ENCODE measurements at places on chromosomes 5 and 9.

GRCh38 chr5:149213264-149213880, 58.3 kb upstream of the AFAP1L1 start:
- DNase-seq = no peak

DNA sequence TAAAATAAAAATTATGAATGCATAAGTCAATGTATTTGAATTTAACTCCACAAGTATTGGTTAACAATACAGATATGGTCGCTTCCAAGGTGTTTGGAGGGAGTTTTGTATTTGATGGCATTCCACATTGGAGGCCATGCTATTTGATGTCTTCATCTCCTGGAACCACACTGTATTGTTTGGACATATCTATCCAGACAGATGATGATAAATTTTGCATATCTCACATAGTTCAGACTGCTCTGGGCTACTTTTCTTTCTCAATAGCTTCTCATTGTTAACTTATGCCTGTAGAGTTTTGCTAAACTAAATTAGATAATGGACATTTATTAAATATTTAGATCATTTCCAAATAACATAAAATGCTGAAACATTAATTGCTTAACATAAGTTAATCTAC, 58.0 kb downstream of the CDKN2A start:
- DNase-seq = no peak

GRCh38 chr5:108083232-108083631, 298.7 kb downstream of the FBXL17 start:
- DNase-seq = no peak

GRCh38 chr9:110758201-110758600, 89.6 kb downstream of the MUSK start:
- no peak for DNase-seq

GRCh38 chr9:107312376-107313050, 29.4 kb downstream of the RAD23B start:
- DNase-seq = no peak

GRCh38 chr9:122988920-122989621, 44.4 kb upstream of the GPR21 start:
- no peak for DNase-seq

- no peak for DNase-seq
These were observed 54.4 kb downstream of the CCDC192 start for GRCh38 chr5:127757576-127757975.

GRCh38 chr5:124888050-124888506, 141.6 kb upstream of the ZNF608 start:
- no peak for DNase-seq

GRCh38 chr5:17434982-17435381, 63.0 kb upstream of the TAF11L2 start:
- DNase-seq = no peak

DNA sequence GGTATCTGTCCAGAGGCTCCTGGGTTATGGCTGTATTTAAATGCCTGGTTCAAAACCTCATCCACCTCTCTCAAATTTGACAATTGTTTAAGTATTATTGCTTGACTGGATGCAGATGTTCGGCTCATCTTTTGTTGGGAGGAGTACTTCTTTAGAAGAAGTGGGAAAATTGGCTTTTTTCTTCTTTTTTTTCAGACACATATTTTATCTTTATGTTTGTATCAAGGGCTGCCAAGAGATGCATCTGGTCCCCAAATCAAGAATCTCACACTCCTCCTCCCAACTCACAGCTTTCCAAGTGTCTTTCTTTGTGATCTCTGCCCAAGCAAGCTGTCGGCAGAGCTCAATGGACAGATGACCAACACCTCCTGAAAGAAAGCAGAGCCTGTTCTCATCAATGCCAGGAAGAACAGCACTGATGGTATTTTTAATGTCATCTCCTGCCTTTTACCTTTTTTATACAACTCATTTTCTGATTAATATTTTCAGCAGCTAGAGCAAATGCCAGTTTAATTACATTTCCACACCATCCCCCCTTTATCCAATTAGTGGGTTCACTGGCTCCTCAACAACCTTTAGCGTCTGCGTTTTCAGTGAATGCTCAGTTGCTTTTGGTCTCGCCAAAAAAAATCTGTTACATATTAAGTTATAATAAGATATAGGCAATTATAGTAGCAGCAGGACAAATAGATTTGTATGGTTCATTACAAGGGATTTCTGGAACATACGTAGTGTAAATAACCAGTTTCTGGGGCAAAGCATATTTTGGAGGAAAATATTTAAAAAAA, 110.3 kb upstream of the SLIT3 start:
- DNase-seq = no peak

DNA sequence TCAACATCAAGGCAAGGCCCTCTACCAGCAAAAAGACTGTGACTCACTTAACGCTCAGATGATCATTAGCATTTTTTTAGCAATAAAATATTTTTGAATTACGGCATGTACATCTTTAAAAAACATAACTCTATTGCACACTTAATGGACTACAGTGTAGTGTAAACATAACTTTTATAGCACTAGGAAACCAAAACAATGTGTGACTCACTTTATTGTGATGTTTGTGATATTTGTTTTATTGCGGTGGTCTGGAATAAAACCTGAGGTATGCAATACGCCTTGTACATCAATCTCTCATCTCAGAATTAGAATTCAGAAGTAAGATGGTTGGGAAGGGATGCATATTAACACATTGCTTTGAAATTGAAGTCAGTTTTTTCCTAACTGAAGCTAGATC, 106.9 kb upstream of the PTCH1 start:
- no peak for DNase-seq

- no peak for DNase-seq
These were observed 255.4 kb downstream of the GOLPH3 start for GRCh38 chr5:31918739-31919138.

DNA sequence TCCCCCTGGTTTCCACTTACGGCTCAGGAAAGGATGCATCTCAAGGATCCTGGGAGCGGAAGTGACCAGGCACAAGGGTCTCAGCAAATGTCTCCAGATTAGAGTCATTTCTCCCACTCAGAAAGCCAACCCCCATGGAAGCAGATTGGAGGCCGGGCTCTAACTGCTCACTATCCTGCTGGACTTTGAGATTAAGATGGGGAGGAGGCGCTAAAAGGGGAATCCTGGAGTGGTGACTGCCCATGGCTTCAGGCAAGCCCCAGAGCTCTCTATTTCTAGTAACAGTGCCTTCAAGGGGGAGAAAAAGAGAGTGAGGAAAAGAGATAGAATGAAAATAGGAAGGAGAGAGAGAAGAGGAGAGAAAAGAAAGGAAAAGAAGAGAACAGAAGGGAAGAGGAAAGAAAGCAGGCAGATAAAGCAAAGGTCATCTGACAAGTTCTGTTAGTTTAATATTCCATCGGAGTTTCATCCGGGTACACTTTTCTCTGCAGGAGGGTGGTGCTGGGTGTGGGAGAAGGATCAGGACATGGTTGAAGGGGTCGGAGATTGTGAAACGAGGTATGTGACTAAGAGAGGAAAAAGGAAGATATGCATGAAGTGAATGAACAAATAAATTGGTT, at the start of gene AGXT2:
Gene AGXT2 (minus strand): TSS at position 165 of the 620 bp plus-strand sequence. CDS start 57 bp downstream, at position 108.
- no peak for DNase-seq

- no peak for DNase-seq
These were observed 242.5 kb upstream of the RFX3 start for GRCh38 chr9:3768286-3768685.

- DNase-seq = no peak
These were observed 270.5 kb downstream of the NFIB start for GRCh38 chr9:14043483-14043882.

DNA sequence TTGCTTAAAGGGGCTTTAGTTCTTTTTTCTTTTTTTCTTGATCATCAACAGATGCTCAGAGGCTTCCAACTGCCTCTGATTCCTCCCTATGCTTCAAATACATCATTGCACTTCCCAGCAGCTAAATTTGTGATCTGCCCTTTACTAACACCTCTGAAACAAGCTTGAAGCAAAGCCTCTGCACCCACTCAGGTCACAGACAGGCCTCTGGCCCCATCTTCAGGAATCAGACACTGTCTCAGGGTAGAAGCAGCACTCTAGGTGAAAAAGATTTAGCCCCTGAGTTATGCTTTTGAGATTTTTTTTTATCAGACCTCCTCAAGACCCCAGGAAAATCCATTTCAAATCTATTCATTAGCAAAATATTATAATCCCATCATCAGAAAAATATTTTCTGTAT, 91.5 kb downstream of the MAMDC2 start:
- DNase-seq = no peak

DNA sequence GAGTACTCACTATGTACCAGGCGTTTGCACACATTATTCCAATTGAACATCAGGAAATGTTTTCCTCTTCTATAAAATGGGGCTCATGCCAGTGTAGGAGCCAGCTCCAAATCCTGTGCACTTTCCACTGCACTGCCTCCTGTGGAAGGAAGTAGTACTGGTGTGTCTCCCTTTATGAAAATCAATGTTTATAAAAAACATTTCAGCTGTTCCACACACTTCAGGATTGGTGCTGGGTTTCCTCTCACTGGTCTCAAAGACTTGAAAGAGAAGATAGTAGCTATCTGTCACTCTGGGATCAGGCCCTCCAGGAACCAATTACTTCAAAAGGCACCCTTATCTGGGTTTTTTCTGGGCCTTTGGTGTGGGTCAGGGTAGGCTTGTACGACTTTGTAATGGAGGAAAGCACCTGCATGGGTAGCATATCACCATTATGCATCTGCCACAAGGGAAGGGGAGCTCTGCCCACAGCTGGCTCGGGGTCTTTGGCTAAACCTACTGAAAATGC, 32.5 kb downstream of the RAB14 start:
- DNase-seq = no peak

DNA sequence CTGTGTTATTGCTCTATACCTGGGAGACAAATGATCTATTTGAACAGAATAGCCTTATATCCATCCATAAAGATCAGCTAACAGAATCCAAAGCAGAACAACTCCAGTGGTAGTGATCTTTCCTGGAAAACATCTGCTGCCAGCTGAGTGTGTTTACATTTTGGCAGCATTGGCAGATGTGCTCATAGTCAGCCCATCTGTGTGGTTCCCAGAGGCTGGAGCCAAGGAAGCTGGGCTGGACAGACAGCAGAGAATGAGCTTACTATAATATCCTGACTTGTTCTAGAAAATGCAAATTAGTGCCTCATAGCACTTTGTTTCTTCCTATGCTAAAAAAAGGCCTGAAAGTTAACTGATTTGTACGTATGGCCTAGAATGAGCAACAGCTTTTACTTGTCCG, 99.7 kb downstream of the ST8SIA4 start:
- DNase-seq = no peak

GRCh38 chr5:32597041-32597629, 11.8 kb downstream of the SUB1 start:
- DNase-seq = no peak

DNA sequence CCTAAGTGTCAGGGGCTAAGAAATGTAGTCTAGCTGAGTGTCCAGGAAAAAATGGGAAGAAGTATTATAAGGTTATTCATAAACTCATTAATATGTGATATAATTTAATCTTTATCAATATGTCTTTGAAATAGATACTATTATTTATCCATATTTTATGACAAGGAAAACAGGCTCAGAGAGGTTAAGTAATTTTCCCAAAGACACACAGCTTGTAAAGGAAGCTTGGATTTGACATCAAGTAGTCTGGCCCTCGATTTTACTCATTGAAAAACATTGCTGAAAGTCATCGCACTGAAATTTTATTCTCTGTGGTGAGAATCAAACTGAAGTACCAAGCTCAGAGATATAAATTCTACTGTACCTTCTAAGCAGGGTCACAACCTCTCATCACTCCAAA, 276.9 kb downstream of the MSX2 start:
- DNase-seq = no peak

GRCh38 chr9:112252194-112252593, 77.1 kb upstream of the SUSD1 start:
- DNase-seq = no peak

- no peak for DNase-seq
These were observed 1.7 kb downstream of the CNOT8 start for GRCh38 chr5:154860123-154860522.

- DNase-seq = no peak
These were observed 293.8 kb downstream of the PDE4D start for GRCh38 chr5:59599729-59600128.

DNA sequence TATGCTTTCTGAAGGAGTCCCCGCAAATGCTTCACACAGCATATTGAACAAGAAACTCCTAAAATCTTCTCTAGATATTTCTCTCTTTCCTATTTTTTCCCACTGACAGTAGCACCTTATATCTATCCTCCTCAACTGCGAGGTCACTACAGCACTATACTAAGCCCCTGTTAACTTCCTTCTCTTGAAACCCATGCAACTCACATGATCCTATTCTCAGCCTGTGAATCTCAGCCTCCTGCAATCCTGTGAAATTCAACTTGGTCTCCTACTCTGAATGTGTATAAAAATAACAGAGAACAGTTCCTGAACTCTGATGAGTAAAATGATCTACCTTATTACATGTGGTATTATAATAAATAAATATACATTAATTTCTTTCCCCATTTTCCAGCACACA, 6.1 kb upstream of the PLGRKT start:
- no peak for DNase-seq

- no peak for DNase-seq
These were observed 1378.7 kb upstream of the C9orf72 start for GRCh38 chr9:28951945-28952344.

DNA sequence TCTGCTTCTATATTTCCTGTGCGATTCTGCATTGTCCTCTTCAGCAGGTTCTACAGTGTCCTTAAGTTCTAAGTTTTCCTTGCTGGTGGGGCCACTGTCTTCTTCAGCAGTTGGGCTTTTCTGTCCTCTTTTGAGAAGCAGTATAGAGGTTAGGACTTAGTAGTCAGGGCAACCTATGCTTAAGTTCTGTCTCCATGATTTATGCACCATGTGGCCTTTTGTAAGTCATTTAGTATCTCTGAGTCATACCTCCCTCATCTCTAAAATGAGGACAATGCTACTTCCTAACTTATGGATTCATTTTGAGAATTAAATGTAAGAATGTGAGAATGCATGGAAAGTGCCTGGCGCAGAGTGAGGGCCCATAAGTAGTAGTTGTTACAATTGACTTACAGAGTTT, 46.8 kb downstream of the GRIN3A start:
- DNase-seq = no peak

DNA sequence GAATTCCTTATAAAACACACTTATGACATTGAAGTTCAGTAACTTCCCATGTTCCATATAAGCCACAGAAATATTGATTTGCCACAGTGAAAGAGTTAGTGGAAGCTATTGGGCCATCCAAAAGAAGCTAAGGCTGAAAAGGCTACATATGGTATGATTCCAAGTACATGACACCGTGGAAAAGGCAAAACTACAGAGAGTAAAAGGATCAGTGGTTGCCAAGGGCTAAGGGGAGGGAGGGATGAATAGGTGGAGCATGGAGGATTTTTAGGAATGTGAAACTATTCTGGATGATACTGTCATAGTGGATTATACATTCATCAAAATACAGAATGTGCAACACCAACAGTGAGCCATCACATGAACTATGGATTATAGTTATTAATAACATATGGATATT, 109.7 kb downstream of the F2RL2 start:
- DNase-seq = no peak

DNA sequence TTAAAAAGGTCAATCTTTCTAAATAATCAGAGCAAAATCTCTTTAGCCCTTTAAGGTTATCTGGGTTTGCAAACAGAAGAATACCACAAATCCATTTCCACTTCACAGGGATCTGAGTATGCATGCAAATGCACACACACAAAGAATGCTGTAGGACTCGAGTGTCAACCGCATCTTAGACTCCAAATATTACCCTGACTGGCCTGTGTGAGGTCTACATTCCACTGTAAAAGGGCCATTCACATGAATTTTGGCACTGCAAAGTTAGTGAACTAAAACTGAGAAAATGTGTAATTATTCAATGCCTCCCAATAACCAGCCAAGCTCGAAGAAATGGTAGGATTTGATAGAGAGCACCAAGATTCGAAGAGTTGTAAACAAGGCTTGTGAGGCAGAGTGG, 199.9 kb downstream of the AGTPBP1 start:
- no peak for DNase-seq
